Head of caudate nucleus (tissue), 42 donors: ENCODE measurements at places on chromosomes 7 and 10.
A peak's percentile ranks its signal among the peaks of the same experiment; 100 is the strongest.

GRCh38 chr7:116776046-116776445, 86.3 kb upstream of the CAPZA2 start:
- no peak for DNase-seq

GRCh38 chr7:32357535-32358277, 132.5 kb downstream of the LSM5 start:
- DNase-seq: no peak

GRCh38 chr7:49822856-49823255, 49.4 kb downstream of the VWC2 start:
- no peak for DNase-seq

GRCh38 chr10:18773180-18773579, 113.9 kb downstream of the ARL5B start:
- DNase-seq: no peak

DNA sequence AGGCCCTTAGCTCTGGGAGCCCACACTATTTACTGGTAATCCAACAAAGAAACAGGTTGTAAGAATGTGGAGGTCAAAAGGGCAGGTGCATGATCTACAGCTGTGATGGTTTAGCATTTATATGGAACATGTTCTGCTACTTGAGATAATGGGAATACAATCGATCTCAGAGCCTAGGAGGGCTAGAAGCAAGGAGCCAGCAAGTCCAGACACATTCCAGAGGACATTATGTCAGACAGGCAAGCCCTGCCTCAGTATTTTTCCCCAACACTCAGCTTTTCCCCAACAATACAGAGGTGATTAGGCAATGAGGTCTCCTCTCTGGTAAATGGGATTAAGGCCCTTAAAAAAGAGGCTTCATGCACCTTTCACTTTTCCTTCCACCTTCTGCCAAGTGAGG, 21.4 kb upstream of the GNAT3 start:
- DNase-seq: no peak

GRCh38 chr10:43420369-43421200, 11.6 kb upstream of the HNRNPF start:
- DNase-seq: peak; percentile 84

GRCh38 chr10:102235598-102235920, 5.8 kb downstream of the PITX3 start:
- DNase-seq: no peak

GRCh38 chr7:47704936-47705335, 123.0 kb upstream of the TNS3 start:
- no peak for DNase-seq

DNA sequence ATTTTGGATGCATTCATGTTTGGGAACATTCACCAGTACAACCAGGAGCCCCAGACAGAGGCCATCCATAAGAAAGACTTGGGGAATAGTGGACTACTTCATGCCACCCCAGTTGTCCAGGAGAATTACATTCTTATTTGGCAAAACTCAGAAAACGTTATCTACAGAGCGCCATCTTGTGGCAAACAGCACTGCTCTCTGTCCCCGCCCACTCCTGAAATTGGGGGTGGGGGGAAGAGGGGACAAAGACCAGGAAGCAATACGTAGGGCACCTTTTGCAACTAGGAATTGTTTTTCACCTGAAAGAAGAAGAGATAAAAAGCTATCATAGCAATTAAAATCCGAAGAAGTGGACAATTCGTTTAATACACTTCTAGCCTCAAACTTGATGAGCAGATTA, 134.6 kb upstream of the MGMT start:
- DNase-seq: no peak

GRCh38 chr7:1975179-1975578, 257.6 kb downstream of the MAD1L1 start:
- no peak for DNase-seq

- no peak for DNase-seq
Measured at GRCh38 chr7:40937879-40938278, 765.0 kb downstream of the INHBA start.

- no peak for DNase-seq
Measured at GRCh38 chr10:127933271-127933670, 26.4 kb downstream of the PTPRE start.

GRCh38 chr7:102860351-102860811, 52.4 kb upstream of the LRRC17 start:
- no peak for DNase-seq
